Nasal cavity respiratory epithelium epithelial cell of viscerocranial mucosa (primary cell): ENCODE measurements at places on chromosomes 1 and 21. TPM values are rescaled to one million over a fixed set of nuclear protein-coding genes. Genes with fewer than 3 reads are reported as not detected.

Gene ERG
- total RNA-seq: under 0.01 and 0.78 TPM in 2 replicates

Gene CACNA1S
- not detected in 2 replicates for total RNA-seq

Gene OPRD1
- total RNA-seq: not detected in 2 replicates

Gene AMY2A
- not detected in 2 replicates for total RNA-seq

Gene RAB7B
- 1.7 and 22.7 TPM in 2 replicates for total RNA-seq
